Cerebellar cortex (tissue), 1 donor: ENCODE measurements at places on chromosomes 3 and 15.

DNA sequence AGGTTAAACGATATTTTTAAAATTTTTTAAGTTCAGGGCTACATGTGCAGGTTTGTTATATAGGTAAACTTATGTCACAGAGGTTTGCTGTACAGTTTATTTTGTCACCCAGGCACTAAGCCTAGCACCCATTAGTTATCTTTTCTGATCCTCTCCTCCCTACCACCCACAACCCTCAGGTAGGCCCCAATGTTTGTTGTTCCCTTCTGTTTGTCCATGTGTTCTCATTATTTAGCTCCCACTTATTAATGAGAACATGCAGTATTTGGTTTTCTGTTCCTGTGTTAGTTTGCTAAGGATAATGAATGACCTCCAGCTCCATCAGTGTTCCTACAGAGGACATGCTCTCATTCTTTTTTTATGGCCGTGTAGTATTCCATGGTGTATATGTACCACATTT is 14.9 kb downstream of the FAM162A start:
- no peak for DNase-seq

DNA sequence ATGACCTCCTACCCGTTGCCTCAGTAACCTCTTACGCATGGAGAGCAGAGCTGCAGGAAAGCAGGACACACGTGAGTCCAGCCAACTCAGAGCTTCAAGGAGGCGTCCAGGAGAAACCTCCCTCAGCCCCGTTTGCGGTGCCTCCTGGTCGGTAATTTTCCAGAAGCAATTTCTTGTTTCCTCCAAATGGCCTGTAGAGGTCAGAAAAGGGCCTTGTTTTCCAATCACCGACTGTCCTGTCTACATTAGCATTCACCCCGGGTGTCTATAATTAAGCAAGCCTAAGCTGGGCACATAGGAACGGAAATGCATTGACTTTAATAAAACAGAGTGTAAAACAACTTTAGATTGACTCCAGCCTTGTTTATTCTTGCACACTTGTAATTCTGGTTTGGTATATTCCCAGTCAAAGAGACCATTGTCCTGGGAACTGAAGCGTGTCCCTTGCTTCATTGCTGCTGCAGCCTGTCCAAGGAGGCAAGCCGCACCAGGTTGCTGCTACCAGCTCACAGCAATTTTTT is 836.2 kb downstream of the AGBL1 start:
- peak; percentile 91 for DNase-seq

GRCh38 chr3:20320489-20320888 is 134.5 kb upstream of the SGO1 start:
- DNase-seq, result peak; percentile 90

GRCh38 chr3:126097801-126098200 is 13.9 kb upstream of the SLC41A3 start:
- no peak for DNase-seq

- DNase-seq, result no peak
Measured at GRCh38 chr3:19702416-19703078, 231.5 kb downstream of the EFHB start.

- no peak for DNase-seq
Measured at GRCh38 chr3:157573780-157574378, 70.7 kb upstream of the VEPH1 start.

GRCh38 chr3:176906046-176906905 is 291.0 kb downstream of the TBL1XR1 start:
- DNase-seq, result peak; percentile 42

GRCh38 chr15:82539691-82540054 is 584 bp downstream of the RPS17 start:
- DNase-seq, result no peak

GRCh38 chr3:12194209-12194608 is 35.5 kb upstream of the TIMP4 start:
- peak; percentile 33 for DNase-seq

DNA sequence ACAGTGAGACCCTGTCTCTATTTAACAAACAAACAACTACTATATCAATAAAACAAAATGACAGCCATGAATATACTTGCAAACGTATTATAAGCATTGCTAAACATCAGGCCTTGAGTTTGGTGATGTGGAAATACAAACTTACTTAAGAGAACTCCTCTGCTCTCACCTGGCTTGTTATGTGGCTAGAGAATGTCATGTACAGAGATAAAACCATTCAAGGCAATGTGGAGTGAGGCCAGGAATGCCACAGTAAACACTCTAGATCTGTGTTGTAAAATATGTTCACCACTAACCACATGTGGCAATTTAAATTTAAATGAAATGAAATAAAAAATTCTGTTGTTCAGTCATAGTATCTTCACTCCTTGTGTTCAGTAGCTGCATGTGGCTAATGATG is 22.7 kb upstream of the RARB start:
- DNase-seq, result no peak

DNA sequence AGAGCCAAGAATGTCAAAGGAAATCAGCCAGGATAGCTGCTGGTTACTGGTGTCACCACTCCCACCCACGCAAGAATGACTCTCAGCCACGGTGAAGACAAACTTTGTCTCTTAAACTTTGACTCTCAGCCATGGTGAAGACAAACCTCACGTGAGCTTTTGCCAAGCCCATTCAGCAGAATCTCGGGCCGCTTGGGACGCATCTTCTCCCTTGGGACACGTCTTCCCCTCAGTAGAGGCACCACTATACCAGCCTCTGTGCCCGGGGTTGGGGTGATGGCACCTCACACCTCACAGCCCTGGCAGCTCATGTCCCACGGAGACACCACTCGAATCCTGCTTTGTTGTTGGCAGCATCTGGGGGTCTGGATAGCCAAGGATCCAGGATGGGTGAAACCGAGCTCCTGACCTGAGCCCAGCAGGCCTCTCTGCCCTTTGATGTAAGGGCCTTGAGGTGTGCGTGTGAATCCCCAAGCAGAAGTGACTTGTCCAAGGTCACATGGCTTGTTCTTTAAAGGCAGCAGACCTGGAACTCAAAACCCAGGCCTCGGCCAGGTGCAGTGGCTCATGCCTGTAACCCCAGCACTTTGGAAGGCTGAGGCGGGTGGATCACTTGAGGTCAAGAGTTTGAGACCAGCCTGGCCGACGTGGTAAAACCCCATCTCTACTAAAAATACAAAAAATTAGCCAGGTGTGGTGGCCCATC is 21.8 kb downstream of the RBPMS2 start:
- DNase-seq, result no peak

DNA sequence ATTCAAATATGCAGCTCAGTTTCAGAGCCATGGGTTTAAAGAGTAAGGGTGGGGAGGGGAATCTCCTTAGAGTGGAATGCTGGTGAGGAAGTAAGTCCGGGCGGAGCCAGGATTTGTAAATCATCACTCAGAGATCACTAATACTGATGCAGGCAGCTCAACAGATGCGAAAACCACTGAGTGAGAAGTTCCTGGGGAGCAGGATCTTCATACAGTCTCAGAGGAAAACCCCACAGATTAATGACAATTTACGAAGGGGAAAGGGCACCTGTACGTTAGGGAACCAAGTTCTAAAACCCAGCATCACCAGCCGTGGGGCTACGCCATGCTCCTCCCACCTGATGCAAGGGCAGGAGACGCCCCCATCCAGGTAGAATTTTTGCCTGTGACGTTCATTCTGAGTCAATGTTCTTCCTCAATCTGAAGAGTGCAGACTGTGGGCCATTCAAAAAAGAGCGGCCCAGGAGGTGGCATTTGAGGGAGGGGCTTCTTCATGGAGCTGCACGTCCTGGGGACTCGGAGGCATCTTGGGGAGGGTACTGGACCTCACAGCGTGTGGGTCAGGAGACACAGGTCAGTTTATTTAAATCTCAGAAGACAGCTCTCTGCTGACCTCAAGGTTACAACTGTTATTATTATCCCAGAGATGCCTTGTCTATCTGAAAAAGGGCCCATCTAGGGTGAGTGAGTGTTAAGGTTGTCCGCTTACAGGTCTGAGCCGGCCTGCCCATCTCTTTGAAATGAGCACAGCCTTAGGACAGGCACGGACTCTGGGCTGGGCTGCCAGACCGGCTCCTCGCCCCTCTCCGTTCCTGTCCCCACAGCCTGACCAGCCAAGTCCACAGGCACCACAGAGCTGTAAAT is 228.0 kb downstream of the XXYLT1 start:
- no peak for DNase-seq

- no peak for DNase-seq
Measured at GRCh38 chr3:111923806-111924205, 55.0 kb upstream of the ABHD10 start.

- no peak for DNase-seq
Measured at GRCh38 chr15:82625136-82625535, 22.0 kb downstream of the CPEB1 start.
